ENCODE measurements at places on chromosomes 1 and 21.

DNA sequence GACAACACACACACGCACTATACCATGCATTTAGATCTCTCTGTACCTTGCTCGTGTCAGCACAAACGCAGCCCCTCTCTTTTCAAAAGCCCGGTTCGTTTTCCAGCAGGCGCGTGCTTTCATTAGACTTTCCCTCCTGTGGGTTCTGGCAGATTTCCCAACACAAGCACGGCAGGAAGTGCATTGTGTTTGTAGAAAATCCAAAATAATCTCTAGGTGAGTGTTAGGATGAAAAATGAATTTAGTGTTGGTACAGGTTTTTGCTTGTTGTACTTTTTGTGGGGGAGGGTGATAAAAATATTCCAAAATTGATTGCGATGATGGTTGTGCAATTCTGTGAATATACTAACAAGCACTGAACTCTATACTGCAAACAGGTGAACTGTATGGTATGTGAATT lies 54.1 kb upstream of the POFUT2 start:
- DNase-seq = no peak

DNA sequence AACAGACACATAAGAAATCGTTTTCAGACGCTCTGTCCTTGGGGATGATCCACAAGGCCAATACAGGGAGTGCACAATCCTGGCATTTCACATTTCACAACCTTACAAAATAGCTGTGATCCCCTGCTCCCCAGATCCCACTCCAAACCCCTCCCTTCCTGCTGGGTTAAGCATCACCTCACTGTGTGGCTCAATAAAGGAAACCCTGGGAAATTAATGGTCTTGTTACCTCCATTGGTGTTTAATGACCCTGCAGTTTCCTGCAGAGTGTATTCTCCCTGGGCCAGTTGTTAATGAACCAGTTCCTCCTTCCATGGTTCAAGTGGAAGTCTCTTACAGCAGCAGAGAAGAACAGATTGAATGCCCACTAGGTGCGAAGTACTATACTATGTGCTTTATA lies 334.7 kb downstream of the OMA1 start:
- DNase-seq = no peak

GRCh38 chr1:1748686-1749321 lies 24.6 kb upstream of the CDK11A start:
- no peak for DNase-seq

DNA sequence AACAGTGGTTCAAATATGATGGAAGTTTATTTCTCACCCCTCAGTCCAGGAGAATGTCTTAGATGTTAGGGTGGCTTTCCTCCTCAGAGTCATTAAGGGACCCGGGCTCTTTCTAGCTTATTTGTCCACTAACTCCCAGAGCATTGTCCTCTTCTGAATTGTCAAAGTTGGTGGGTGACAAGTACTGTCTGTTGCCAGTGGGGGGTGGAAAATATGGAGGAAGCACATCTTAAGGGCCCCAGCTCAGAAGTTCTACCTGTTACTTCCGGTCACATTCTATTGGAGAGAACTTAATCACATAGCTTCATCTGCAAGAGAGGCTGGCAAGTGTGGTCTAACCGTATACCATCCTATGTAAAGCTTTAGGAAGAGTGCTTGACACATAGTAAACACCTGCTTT lies 7.1 kb downstream of the CLIC4 start:
- no peak for DNase-seq

DNA sequence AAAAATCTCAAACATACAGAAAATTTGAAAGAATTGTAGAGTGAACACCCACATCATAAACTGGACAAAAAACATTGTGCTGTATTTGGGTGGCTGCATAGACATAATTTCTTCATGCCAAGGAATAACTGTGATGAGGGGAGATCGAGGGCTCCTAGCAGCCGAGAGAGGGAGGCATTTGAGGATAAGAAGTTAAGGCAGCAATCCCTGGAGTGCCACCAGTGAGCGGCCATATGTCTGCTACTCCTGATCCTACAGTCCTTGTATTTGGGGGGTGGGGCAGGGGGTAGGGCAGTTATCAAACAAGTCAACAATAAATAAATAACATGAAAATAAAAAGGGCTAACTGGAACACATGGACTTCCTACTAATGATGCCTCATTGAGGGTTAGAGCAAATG lies 54.5 kb downstream of the ATP5PO start:
- DNase-seq = no peak

- DNase-seq = no peak
These were observed 692 bp upstream of the RALGPS2 start for GRCh38 chr1:178724376-178724727.

DNA sequence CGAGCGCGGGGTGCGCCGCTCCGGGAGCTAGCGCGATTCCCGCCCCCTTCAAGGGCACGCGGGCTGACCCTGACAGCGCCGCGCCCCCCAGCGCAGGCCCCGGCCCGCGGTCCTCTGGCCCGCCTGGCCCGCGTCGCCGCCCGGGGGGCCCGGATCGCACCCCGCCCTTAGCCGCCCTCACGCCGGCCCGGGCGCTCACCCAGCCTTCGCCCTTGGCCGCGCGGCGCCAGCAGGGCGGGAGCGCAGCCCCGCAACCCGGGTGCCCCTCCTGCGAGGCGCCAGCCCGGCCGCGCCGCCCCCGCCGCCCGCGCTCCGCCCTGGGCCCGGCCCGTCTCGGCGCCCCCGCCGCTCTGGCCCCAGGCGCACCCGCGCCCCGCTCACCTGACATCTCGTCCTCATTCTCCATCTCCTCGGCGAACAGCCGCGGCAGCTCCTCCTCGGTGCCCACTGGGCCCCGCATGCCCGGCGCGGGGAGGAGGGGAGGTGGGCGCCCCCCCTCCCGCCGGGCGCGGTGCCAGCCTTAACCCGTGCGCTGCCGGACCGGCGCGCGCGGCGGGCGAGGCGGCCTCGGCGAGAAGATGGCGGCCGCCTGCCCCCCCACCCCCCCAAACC lies 451 bp downstream of the CHD5 start:
- DNase-seq = no peak

DNA sequence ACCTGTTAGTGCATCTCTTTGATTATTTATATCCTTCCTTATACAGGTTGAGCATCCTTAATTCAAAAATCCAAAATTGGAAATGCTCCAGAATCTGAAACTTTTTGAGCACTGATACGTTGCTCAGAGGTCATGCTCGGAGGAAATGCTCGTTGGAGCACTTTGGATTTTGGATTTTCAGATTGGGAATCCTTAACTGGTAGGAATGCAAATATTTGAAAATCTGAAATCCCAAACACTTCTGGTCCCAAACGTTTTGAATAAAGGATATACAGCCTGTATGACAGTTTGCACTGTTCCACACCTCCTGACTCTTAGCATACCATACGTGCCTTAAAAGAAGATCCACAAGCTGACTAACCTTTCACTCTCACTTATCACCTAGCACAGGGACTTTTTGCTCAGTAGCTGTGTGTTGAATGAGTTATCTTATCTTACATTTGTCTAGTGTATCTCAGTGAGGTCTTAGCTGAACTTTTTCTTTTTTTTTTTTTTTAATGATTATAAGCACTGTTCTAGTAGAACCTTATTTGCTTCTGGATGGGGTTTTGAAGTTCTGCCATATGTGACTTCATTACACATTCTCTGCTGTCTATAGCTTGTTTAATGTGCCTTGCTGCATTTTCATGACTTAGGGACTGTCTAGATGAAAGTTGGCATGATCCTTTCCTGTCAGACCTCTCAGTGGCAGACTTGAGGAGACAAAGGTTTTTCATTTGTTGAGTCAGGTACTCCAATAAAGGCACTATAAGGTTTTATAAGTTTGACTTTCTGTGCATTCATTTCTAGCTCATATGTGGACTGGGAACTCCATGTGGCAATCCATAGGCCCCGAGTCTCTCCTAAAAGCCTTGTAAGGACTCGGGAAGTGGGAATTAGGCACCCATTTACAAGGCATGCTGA lies 21.6 kb downstream of the PTGFRN start:
- no peak for DNase-seq

DNA sequence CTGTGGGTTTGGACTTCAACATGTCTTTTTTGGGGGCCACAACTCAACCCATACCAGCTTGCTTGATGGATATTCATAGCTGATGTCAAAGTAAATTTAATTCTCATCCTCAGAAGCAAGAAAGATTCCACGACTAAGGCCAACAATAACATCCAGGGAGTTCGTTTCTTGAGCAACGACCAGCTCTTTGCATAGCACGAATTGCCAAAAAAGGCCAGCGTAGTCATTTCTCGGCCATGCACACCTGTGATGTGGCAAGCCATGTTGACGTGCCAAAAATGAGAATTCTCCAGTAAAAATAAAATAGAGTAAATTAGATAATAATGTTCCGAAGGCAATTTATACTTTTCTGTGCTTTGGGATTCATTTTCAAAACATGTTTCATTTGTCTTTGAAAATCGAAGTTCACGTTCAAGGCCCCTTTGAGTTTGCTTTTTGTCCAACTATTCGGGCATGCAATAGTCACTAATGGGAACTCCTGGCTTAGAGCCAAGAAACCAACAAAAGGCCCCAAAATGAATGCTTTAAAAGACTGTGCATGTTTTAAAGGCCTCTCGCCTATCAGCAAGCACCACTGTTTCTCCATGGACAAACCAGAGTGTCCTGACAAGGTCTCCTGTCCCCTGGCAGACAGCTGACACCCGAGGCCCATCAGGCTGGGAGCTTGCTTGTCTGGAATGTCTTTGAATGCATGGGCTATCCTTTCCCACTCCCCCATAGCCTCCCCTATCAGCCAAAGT lies 14.4 kb upstream of the IGSF5 start:
- DNase-seq = no peak

DNA sequence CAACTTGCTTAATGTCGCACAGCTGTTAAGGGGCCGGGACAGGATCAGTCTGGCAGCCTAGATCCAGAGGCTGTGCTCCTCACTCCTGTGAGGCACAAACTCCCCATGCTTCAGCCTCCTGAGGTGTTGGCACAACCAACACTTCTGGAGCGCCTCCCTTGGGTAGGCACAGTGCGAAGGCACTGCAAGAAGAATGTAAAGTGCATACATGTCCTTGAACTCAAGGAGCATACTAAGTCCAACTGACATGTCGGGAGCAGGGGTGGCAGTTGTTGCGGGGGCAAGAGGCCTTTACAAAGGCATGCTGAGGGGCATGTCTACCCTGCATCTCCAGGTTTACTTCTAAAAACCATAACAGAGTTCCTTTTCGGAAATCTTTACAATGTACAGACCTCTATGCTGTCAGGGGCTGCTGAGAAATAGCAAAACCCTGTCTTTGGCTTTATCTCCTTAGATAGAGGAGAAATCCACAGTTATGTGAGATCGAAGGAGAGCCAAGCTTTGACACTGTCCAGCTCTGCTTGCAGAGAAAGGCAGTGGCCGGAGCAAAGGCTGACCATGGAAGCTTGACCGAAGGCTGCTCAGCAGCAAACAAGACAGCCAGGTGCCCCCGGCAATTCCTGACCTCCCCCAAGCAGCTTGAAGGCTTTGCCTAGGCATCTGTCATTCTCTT lies 93.9 kb downstream of the CDC7 start:
- no peak for DNase-seq

GRCh38 chr1:76595024-76595423 lies 272.3 kb upstream of the ST6GALNAC5 start:
- no peak for DNase-seq

GRCh38 chr1:167520711-167521206 lies 2.4 kb upstream of the CD247 start:
- no peak for DNase-seq

DNA sequence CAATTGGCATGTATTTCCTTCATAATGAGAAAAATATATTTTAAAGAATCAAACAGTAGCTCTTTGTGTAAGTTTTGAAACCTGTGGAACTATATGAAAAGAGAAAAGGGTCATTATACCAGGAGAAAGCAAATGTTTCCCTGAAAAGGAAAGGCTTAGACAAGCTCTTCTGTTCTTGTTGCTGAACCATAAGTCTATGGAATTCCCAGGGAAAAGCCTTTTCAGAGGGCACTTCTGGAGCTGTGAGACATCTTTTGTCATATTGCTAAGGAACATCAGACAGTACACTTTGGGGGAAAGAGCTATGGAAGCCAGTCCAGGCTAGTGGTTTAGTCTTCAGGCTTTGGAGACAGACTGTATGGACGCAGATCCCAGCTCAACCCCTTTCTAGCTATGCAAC lies 12.1 kb upstream of the SHCBP1L start:
- DNase-seq = no peak

- DNase-seq = no peak
These were observed 8.4 kb downstream of the RIMS3 start for GRCh38 chr1:40657046-40657445.

- DNase-seq = no peak
These were observed 103.0 kb downstream of the NOS1AP start for GRCh38 chr1:162172311-162173102.

GRCh38 chr1:33599516-33600115 lies 127.2 kb downstream of the ZSCAN20 start:
- no peak for DNase-seq

- DNase-seq = peak; percentile 12
These were observed 34.0 kb upstream of the SSX2IP start for GRCh38 chr1:84724128-84724860.

DNA sequence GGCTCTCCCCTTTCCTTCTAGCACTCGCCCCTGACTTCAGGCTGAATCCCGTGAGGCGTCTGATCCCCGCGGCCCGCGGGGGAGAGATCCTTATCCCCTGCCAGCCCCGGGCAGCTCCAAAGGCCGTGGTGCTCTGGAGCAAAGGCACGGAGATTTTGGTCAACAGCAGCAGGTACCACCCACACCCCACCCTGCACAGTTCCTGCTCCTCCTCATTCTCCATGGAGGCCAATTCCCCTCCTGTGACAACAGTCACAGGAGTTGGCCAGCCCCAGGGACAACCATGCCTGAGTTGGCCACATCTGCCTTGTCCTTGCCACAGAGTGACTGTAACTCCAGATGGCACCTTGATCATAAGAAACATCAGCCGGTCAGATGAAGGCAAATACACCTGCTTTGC lies 20.0 kb downstream of the TMEM81 start:
- DNase-seq = no peak

DNA sequence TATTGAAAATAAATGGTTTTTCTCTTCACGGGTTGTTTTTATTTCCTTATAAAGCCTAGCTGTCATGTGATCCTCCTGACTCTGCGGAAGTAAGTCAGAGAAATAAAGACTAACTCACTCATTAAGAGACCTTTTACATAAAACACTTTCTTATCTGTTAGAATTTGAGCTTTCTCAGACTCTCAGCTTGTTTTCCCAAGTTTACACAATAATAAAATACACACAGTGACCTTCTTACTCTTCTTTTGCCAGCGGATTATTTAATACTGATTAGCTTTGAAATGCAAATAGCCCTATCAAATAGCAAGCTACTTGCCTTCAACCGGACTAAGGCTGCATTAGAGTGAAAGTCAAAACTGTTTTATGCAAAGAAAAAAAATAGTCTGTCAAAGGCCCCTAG lies 45.5 kb upstream of the CXADR start:
- DNase-seq = no peak

GRCh38 chr1:212012034-212012740 lies 23.2 kb downstream of the INTS7 start:
- DNase-seq = peak; percentile 64

DNA sequence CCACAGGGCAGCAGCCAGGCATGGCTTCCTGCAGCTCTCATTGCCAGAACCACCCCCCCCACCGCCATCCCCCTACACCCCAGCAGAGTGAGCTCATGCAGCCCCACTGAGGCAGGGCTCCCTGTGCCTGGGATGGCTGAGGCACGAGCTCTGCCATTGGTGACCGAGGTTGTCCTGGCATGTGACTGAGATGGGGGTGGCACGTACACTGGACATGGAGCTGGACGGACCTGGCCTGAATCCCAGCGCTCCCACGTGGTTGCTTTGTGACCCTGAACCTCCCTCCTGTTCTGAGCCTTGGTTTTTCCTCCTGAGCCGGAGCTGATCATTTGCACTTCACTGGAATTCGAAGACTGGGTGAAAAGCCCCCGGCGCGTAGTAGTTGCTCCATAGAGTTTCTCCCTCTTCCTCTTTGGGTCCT lies 28.3 kb downstream of the ALPL start:
- no peak for DNase-seq

All from nephron progenitor cell (in vitro differentiated cells).